COLO829 (cell line): ENCODE measurements at places on chromosomes 16 and 17.
A peak's percentile ranks its signal among the peaks of the same experiment; 100 is the strongest.

- DNase-seq, result no peak
Observed at GRCh38 chr17:6509031-6509771, 47.2 kb downstream of the PITPNM3 start.

DNA sequence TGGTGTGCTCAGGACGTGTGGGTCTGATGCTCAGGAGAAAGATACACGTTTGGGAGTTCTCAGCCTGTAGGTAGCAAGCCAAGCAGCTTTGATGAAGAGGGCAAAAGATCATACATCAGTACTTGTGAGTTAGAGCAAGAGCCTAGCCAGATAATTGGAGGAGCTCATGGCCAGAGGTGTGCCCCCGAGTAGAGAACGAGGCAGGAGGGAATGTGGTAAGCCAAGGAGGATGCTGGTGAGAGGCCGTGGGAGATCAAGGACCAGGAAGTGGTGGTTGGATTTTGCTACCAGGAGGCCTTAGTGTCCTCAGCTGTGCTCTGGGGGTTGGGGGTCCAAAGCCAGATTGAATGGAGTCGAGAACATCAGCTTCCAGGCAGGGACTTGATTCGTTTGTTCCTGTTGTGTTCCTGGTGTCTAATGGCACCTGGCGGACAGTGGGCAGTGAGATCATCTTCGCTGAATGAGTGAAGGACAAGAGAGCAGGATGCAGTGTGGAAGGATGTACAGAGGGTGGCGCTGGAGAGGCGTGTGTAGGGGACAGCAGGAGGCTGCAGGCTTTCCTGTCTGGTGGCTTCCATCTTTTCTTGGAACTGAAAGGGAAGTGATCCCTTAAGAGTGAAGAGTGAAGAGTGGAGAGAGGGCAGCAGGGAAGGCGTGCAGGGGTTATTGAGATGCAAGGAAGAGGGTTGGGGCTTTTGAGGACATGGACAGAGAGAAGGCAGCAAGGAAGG lies 11.6 kb downstream of the FBXL19 start:
- DNase-seq, result peak; percentile 59

DNA sequence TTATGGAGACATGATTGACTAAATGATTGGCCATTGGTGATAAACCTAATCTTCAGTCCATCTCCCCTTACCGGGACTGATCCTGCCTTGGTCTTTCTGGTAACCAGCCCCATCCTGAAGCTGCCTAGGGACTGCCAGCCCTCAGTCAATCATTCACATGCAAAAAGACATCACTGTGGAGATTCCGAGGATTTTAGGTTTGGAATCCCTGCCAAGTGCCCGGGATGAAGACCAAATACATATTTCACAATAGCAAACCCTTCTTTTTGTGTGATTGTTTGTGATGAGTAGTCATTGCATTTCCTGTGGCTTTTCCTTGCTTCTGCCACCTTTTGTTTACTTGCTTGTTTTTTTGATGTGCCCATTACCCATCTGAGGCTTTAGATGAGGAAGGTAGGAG lies 44.0 kb downstream of the EPN2 start:
- DNase-seq, result no peak

DNA sequence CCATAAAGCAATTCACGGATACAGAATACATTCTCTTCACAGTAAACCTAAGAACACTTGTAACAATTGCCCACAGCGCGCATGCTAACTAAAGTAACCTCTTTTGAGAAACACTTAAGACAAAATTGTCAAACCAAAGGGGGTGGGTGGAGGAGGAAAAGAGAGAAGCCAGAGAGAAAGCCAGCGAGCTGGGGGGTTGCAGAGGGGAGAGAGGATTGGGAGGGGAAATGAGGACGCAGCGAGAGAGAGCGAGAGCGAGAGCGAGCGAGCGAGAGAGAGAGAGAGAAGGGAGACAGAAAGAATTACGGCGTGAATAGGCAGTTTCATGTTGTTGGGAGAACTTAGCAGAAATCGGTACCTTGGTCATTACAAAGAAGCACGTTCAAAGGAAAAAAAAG lies 1.6 kb upstream of the HOXB7 start:
- no peak for DNase-seq

GRCh38 chr17:32123782-32124181 lies 18.5 kb upstream of the RHOT1 start:
- no peak for DNase-seq

- DNase-seq, result no peak
Observed at GRCh38 chr16:85839681-85840240, 40.3 kb downstream of the COX4I1 start.

- DNase-seq, result no peak
Observed at GRCh38 chr17:21517538-21518293, 141.6 kb downstream of the KCNJ12 start.

DNA sequence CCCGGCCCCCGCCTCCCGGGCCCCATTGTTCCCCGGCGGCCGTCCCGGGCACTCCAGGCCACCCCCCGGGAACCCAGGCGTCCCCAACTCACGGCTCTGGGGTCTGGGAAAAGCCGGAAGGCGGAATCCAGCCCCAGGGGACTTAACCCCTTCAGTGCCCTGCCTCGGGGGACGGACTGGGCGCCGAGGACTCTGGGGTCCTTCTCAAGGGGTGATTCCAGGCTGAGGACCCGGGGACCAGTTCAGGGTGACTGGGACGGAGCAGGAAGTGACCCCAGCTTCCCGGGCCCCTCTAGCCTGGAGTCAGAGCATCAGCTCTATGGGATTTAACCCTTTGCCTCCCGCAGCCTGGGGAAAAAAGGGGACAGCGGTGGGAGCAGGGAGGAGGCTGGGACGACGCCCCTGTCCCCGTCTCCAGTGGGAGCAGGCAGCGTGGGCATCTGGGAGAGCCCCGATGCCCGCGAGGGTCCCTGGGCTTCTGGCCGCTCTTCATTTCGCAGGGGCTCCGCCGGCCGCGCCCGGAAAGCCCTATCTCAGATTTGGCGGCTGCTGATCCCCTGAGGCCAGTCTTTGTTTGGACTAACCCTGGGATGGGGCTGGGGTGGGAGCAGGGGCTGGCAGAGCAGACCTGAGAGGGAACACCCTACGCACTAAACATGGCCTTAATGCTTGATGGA lies at the start of gene ZNF629:
TSS of gene ZNF629 (minus strand) at position 270 of the 677 bp plus-strand sequence. CDS start 2,723 bp downstream, outside the sequence.
- DNase-seq, result peak; percentile 54

GRCh38 chr16:4606354-4606753 lies 8.3 kb downstream of the UBALD1 start:
- DNase-seq, result no peak

DNA sequence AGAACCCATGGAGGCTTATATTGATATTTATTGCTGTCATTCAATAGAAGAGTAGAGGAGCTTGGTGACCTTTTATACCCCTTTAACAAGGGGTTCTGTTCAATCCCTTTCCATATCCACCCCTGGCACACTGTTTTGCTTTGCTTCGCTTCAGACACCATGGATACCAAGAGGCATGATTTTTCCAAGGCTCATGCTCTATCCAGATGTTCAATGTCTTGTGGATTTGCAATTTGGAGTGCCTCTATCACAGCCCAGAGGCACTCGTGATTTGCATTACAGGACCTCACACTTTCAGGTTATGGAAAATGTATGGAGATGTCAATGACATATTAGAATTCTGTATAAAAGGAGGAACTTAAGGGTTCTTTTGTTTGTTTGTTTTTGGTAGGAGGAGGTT lies 21.5 kb downstream of the CFAP20 start:
- no peak for DNase-seq
